ENCODE measurements at places on chromosomes 7 and 10.

GRCh38 chr7:24778543-24779282 is 21.4 kb upstream of the GSDME start:
- DNase-seq = no peak

GRCh38 chr7:39219869-39220268 is 242.2 kb downstream of the POU6F2 start:
- no peak for DNase-seq

DNA sequence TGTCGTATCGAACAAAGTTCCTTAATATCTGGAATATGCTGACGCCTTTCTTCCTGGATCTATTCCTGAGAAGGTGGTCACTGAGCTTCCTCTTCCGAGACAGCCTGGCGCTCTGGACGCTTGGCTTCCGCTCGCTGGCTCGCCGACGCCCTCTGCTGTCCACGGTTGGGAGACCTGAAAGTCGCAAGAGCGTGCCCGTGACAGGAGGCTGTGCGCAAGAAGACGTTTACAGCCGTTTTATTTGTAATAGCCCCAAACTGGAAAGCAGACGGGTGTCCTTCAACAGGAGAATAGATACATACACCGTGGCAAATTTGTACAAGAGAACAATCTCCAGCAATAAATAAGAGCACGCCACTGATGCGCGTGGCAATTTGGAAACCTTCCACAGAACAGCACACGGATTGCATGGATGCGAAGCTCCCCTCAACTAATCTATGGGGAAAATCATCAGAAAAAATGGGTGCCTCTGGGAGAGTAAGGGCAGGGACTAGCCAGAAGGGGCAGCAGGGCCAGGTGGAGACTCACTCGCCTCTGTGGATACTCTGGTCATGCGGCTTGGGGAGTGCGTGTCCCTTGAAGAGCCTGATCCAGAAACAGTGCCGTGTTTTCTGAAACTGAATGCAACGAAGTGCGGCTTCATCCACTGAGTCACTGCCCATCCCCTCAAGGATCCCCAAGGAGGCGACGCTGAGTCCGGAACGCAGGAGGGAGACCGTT is 41.5 kb upstream of the BNIP3 start:
- peak; percentile 4 for DNase-seq

DNA sequence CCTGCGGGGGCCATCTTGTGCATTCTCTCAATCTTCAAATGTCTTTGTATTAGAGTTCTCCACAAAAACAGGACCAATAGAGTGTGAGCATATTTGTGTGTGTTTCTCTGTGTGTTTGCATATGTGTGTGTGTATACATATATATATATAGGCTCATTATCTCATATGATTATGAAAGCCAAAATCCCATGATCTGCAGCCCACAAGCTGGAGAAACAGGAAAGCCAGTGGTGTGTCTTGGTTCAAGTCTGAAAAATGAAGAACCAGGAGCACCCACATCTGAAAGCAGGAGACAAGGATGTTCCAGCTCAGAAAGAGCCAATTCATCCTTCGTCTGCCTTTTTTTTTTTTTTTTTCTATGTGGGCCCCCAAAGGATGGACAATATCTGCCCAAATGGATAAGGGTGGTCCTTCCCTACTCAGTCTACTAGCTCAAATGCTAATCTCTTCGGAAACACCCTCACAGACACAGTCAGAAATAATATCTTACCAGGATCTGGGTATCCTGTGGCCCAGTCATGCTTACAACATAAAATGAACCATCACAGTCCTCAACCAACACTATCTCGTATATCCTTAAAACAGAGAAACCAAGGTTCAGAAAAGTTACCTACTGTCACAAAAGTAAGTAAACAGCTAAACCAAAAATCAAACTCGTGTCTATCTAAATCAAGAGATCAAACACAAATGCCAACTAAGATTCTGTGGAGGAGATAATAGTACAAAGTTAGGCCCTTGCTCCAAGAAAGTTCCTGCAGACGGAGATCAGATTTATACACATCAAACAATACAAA is 141.9 kb downstream of the JMJD1C start:
- DNase-seq = no peak

GRCh38 chr7:47758546-47758945 is 176.6 kb upstream of the TNS3 start:
- DNase-seq = no peak

- DNase-seq = no peak
Measured at GRCh38 chr7:27180431-27181420, 4.3 kb downstream of the HOXA11 start.

GRCh38 chr10:103671126-103671895 is 177.8 kb downstream of the NEURL1 start:
- no peak for DNase-seq

DNA sequence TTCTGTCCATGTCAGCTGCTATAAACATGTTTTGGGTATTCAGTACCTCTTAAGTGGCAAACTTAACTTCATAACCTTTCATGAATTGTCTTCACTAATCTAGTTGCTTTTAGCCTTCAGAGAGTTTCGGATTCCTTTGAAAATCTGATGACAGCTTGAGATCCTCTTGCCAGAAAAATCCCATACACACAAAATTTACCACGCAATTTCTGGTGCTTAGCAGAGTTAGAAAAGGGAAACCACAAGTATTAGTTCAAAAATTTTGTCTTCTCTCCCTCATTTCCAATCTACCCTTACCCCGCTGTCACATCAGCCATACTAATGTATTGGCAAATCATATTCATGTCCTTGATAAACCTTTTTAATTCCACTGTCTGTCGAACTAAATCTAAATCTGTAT is 72.7 kb upstream of the TMEM106B start:
- DNase-seq = no peak

DNA sequence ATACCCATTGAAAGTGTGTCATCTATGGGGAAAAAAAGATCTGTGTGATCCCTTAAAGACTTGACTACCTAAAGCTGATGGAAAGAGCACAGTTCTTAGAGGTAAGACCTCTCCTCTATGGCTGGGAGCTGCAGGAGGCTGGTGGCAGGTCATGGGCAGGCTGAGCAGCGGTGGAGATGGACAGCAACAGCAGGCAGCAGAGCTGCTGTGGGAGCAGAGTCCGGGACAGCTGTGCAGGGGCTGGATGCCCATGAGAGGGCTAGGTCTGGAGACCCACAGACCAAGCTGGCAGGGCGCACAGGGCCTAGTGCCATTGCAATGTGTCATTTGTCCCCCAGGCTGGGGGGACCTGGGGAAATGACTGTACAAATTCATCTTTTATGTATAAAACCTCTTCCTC is 13.4 kb upstream of the EPHA1 start:
- DNase-seq = no peak

- no peak for DNase-seq
Measured at GRCh38 chr7:83143107-83143506, 19.6 kb downstream of the PCLO start.

DNA sequence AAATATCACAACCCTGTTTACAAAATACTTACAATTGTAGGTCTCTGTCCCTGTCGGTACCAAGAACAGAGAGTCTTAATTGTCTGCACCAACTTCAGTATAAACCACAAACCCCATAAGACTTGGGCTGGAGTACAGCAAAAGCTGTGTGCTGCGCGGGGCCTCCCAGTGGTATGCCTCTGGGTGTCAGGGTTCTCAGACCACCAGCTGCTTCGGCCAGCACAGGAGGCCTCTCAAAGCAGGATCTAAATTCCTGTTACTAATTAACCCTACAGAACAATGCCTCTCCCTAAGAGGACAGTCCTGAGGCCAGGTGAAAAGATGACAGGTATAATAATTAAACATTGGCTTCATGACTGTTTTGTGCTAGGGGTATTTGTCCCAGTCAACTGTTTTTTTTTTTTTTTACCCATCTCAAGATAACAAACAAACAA is 957 bp upstream of the SVIL start:
- DNase-seq = no peak

- no peak for DNase-seq
Measured at GRCh38 chr10:91374052-91374451, 36.1 kb upstream of the HECTD2 start.

DNA sequence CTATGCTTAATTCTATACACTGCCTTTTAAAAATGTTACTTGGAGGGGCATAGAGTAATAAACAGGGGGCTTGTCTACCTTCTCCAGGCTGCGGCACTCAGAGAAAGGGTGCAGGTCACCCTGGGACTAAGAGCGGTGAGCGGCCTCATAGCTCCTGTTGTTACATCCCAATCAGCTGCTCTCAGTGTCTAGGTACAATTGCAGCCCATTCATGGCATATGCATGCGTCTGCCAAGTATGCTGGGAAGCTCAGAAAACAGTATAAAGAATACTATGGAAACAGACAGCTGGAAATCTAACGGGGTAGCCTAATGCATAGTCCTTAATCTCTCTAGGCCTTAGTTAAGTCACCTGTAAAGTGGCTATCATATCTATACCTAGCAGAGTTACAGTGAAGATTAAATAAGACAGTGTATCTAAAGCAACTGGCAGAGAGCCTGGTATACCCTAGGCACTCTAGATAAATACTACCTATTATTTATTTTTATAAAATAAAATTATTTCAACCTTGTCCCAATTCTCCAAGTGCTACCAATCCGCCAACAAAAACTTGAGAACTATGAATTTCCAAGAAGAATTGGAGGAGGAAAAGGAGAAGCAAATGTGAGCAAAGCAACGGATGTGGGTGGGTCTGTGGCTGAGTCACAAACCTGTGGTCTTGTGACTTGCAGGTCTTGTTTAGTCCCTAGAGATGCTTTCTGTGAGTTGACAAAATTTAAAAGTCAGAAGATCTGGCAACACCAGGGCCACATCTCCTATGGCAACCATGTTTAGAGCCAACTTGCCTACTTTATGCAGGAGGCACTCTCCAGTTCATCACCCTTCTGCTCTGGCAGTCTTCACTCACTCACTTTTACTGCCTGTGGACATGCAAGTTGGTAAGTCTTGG is 183.0 kb downstream of the RAPGEF5 start:
- no peak for DNase-seq

- DNase-seq = no peak
Measured at GRCh38 chr7:109699661-109700060, 1130.0 kb downstream of the DNAJB9 start.

DNA sequence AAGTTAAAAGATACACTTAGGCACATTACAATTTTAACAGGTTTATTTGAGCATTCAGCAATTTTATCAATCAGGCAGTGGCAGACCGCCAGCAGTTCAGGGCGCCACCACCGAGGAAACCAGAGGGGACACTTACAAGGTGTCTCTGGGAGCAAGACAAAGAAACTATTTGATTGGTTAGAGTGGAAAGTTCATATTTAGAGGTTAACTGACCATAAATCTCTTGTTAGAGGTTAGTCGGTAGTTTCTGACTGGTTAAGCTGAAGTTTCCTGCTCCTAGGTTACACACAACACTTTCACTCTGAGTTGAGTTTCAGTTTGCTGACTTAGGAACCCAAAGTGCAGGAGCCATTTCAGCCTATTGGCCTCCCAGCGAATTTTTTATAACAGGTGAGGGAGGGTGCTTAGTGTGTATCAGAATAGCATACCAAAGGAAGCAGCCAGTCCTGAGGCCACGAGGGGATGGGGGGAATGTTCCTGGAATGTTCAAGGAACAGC is 10.8 kb upstream of the PVRIG start:
- DNase-seq = no peak

DNA sequence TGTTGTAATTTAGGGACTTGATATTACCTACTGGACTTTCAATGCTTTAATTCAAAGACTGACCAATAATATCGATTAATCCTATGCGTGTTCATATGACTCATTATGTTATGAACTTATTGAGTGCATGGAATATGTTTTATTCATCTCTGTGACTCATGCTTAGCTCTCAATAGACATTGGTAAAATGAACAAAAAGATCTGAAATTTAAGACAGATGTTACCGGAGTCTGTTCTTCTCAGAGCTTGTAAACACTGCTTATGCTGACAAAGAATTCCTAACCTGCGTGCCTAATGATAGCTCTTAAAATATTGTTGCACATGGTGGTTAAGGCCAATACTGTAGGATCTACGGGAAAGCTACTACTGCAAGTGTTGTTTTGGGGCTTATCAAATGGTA is 131.5 kb upstream of the ACBD5 start:
- DNase-seq = no peak
